Large intestine (tissue), 12 donors: ENCODE measurements at places on chromosomes 16 and 17. TPM values are rescaled to one million over a fixed set of nuclear protein-coding genes. Genes with fewer than 3 reads are reported as not detected.

DNA sequence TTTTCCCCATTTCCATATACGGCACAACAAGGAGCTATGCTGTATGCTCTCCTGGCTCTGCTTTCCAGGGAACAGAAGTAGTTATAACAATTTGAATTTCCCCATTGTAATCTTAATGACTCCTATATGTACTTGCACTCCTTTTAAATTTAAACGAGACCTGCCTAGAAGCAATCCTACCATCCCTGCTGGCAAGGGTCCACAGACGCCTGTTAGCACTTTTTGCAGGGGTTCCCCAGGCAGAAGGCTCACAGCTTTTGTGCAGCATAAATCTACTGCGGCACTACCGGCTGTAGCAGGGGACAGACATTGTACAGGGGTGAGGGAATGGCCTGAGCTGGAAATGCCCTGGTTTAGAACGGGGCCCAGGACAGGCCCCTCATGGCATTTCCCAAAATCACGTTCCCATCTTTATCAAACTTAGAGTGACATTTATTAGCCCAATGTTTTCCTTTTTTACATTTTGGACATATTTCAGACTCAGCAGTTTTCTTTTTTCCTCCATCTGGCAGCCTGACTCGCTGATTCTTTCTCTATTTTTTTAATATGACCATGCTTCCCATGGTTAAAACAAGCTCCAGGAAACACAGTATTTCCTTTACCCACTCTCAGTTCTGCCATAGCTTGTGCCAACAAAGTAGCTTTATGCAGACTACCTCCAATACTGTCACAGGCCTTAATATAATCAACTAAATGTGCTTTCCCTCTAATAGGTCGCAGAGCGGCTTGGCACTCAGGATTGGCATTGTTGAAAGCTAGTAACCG, 35.4 kb upstream of the USP22 start:
- no peaks in the 10 kb centered on the region for H3K4me1 ChIP-seq
- H3K27ac ChIP-seq = no peak overlapping the region
- H3K36me3 ChIP-seq = no peaks in the 10 kb centered on the region

C16orf92 gene
- polyA plus RNA-seq = not detected

MYOCD gene
- polyA plus RNA-seq = 12.2 TPM

GRCh38 chr16:18942061-18942460, 15.9 kb upstream of the SMG1 start:
- H3K4me3 ChIP-seq = no peak overlapping the region
- H3K27me3 ChIP-seq = no peaks in the 10 kb centered on the region
- no peak for DNase-seq
- peaks cover 1% of the 10 kb centered on the region for H3K4me1 ChIP-seq
- no peaks in the 10 kb centered on the region for H3K36me3 ChIP-seq
- H3K27ac ChIP-seq = no peak overlapping the region

DNA sequence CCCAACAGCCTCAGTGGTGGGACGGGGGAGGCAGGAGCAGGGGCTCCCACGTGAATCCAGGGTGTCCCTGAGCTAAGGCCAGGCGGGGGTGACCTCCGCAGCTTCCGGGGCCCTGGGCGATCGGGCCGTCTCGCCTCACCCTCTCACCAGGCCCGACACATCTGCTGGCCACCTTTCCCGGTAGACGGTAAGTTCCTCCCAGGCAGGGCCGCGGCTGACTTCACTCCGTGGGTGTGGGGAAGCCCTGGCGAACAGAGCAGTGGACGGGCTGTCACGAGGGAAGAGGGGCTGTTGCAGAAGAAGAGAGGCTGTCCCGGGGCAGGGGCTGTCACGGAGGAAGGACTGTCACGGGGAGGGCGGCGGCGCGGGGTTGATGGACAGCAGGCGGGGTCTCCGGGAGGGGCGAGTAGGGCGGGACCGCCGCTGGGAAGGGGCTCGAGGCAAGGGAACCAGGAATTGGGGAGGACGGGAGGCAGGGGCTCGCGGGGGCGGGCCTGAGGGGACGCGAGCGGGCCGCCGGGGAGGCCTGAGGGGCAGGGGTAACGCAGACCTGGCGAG, 498 bp downstream of the PKMYT1 start:
- H3K27me3 ChIP-seq = no peaks in the 10 kb centered on the region
- H3K4me1 ChIP-seq = peaks cover 5% of the 10 kb centered on the region
- DNase-seq = no peak
- H3K4me3 ChIP-seq = peak overlapping the region; percentile 96

MARVELD3 gene
- 67.3 TPM for polyA plus RNA-seq

GRCh38 chr17:17568772-17569195, 22.7 kb downstream of the PEMT start:
- no peak overlapping the region for H3K27ac ChIP-seq
- no peaks in the 10 kb centered on the region for H3K27me3 ChIP-seq
- H3K4me1 ChIP-seq = peaks cover 53% of the 10 kb centered on the region
- H3K4me3 ChIP-seq = no peak overlapping the region
- DNase-seq = peak; percentile 51
- no peaks in the 10 kb centered on the region for H3K36me3 ChIP-seq

- DNase-seq = no peak
- peak overlapping the region; percentile 83 for H3K27ac ChIP-seq
- H3K4me1 ChIP-seq = peaks cover 17% of the 10 kb centered on the region
Measured at GRCh38 chr17:40124279-40125141, 2.7 kb downstream of the MSL1 start.

GRCh38 chr16:3256146-3256865, at the start of gene MEFV:
MEFV (minus strand) TSS chr16:3256633; CDS start chr16:3256587, 46 bp downstream.
- no peak for DNase-seq
- no peaks in the 10 kb centered on the region for H3K4me1 ChIP-seq
- no peaks in the 10 kb centered on the region for H3K36me3 ChIP-seq
- no peak within 1 kb of the TSS for H3K4me3 ChIP-seq

DNA sequence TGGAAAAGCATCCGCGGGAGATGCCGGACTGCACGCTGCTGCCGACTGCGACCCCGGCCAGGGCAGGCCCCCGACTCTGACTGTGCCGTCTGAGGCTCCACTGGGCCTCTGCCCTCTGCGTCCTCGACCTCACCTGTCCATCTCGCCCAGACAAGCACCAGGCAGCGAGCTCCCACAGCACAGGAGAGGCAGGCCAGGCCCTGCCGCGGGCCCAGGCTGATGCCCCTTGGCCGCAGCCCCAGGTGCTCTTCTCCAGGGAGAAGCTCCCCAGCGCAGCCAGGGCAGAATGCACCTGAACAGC, 98.1 kb upstream of the DNAH17 start:
- no peak for DNase-seq
- no peak overlapping the region for H3K4me3 ChIP-seq
- no peak overlapping the region for H3K27ac ChIP-seq
- H3K4me1 ChIP-seq = peaks cover 4% of the 10 kb centered on the region

- no peak overlapping the region for H3K27ac ChIP-seq
- H3K36me3 ChIP-seq = no peaks in the 10 kb centered on the region
- no peaks in the 10 kb centered on the region for H3K4me1 ChIP-seq
Measured at GRCh38 chr16:56708525-56709442, 21.1 kb upstream of the NUP93 start.

SLC25A10 gene
- 42.2 TPM for polyA plus RNA-seq

GRCh38 chr16:85309656-85310587, 197.7 kb upstream of the CIBAR2 start:
- peaks cover 59% of the 10 kb centered on the region for H3K4me1 ChIP-seq

GAA gene
- 50.0 TPM for polyA plus RNA-seq

DNA sequence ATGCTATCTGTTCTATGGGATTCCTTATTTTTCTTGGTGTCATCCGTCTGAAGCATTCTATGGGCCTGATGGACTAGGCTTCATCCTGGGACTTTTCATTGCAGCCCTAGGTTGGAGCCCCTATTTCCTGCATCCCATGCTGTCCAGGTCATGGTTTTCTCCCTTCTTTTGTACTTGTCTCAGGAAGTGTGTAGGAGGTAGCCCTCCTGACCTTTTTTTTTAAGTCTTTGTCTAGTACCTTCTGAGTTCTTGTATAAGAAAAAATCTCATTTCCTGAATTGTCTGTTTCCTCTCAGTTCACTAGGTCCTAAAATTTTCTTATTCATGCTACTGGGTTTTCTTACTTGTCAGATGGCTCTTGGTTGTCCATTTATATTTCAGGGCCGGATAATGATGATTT, 6.0 kb downstream of the NDEL1 start:
- no peak overlapping the region for H3K4me3 ChIP-seq
- no peak overlapping the region for H3K27ac ChIP-seq
- H3K4me1 ChIP-seq = peaks cover 3% of the 10 kb centered on the region
- no peaks in the 10 kb centered on the region for H3K27me3 ChIP-seq

DNA sequence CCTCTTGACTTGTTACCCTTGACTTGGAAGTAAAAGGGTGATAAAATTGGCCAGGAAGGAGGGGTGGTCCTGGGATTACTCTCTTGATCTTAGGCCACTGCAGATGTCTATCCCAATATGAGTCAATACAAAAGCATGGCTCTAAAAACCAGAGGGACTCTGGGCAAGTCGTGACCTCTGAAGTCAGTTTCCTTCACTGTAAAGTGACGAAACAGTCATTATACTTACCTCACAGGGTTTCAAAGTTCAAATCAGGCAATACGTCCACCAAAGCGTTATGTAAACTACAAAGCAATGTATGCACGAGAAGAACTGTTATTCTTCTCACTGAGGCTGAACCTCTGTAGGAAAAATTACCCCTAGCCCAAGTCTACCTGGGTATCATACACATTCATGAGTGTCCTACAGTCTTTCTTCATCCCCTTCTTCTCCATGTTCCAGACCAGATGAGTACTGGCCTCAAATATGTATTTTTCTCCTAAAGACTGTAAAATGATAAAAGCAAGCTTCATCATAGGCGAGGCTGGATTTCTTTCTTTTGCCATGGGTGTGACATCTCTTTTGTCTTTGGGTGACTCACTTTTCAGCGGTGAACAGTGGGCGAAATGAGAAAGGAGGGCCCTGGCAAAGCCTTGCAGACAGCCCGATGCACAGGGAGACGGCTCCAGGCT, 34.5 kb upstream of the CLEC18B start:
- peaks cover 7% of the 10 kb centered on the region for H3K4me1 ChIP-seq
- DNase-seq = peak; percentile 64
- peak overlapping the region; percentile 71 for H3K27ac ChIP-seq
- no peak overlapping the region for H3K4me3 ChIP-seq
- H3K27me3 ChIP-seq = no peaks in the 10 kb centered on the region

DNA sequence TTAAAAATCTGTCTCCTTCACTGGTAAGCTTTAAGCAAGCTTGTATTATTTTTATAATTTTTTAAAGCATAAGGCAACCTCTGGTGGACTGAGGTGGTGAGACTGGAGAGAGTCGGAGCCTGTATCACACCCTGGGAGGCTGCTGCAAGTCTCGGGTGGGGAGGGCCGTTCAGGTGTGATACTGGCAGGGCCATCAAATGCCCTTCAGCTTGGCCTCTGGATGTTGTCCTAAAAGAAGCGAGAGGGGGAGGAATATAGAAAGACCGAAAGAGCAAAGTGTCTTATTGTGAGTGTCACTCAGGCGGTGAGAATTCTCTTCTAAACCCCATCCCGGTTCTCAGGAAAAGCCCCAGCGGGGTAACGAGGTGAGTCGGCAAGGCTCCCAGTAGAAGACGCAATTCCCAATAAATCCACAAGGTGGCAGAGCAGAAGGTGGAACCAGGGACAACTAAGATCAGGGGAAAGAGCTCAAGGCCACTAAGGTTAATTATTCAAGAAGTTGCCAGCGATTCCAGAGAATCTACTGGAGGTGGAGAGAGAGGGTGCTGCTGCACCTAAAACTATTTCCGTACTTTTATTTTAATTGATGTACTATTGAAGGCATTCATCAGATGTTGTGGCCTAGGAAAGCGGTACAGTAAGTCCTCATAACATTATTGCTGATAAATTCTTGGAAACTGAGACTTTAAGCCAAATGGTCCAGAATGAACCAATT, 14.1 kb downstream of the C17orf67 start:
- peaks cover 10% of the 10 kb centered on the region for H3K4me1 ChIP-seq
- no peaks in the 10 kb centered on the region for H3K36me3 ChIP-seq
- DNase-seq = peak; percentile 67
- H3K4me3 ChIP-seq = no peak overlapping the region

VTN gene
- 12.2 TPM for polyA plus RNA-seq

DNA sequence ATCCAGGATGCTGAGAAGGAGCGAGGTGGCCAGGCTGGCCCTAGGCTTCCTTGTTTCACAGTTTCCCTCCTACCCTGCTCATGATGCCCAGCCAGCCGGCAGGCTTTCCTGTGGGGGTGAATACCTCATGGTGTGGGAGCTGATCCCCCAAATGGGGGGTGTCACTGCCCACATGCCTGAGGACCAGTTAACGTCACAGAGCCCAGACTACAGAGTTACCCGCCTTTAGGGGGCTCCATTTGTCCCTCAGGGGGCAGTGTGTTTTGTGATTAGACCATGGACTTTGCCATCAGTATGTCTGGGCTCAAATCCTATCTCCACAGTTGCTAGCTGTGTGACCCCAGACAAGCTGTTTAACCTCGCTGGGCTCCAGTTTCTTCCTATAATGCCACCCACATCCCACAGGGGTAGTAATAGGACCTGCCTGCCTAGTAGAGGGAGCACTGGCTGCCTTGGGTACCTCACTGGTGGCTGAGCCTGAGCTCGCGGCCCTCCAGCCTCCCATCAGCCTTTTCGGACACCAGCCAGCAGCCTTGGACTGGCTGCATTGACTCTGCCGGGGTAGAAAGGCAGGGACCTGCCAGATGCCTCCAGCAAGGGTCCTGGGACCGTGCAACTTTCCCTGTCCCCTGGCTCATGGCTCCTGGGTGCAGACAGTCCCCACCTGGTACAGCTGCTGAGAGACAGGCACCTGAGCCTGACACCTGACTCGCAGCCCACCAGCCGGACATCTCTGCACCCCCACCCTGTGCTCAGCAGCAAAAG, 87.5 kb upstream of the GSE1 start:
- H3K27me3 ChIP-seq = no peaks in the 10 kb centered on the region
- no peak overlapping the region for H3K4me3 ChIP-seq
- H3K36me3 ChIP-seq = peaks cover 2% of the 10 kb centered on the region

DNA sequence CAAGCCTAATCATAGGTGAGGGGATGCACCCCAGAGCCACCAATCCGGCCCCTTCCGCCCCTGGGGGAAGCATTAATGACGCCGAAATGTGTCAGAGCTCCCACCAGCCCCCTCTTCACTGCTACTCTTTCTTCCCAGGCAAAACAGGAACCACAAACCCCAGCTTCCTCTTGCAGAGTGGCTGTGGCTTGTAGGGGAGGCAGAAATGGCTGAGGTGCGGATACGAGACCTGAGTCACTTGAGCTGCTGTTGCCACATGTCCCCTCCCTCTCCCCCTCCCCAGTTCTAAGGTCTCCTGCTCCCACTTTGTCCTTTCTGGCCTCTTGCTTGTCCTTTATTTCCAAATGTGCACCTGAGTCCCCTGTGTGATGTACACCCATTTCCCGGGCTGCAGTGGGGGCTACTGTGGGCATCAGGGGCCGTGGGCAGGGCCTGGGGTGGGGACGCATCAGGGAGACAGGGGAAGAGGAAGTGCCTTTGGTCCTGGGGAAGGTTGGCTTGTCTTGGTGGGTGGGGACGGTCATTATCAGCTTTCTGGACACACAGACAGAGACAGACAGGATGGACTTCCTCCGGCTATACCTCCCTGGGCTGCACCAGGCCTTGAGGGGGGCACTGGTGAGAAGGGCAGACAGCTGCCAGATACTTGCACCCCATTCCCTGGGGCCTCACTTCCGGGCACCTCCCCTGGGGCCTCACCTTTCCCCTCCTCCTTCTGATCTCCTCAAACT, at the start of gene APOBR:
Gene APOBR, plus strand, starts transcription at position 523 of the 731 bp plus-strand sequence. Its CDS starts 39 bp downstream, at position 562.
- peaks cover 19% of the 10 kb centered on the region for H3K4me1 ChIP-seq
- peak within 1 kb of the TSS; percentile 20 for H3K27ac ChIP-seq
- H3K27me3 ChIP-seq = no peaks in the 10 kb centered on the region
- DNase-seq = peak; percentile 31
- peak within 1 kb of the TSS; percentile 5 for H3K4me3 ChIP-seq

GRCh38 chr17:68577497-68577821, 23.7 kb downstream of the FAM20A start:
- no peak for DNase-seq
- H3K4me1 ChIP-seq = no peaks in the 10 kb centered on the region
- no peaks in the 10 kb centered on the region for H3K36me3 ChIP-seq
- no peaks in the 10 kb centered on the region for H3K27me3 ChIP-seq
- H3K4me3 ChIP-seq = no peak overlapping the region
